SK-N-SH treated with all-trans-retinoic acid at 6 μM for 48 hours (cell line): ENCODE measurements at places on chromosomes 5 and 9.

- ATAC-seq: no peak
These were observed 30.4 kb downstream of the GADD45G start for GRCh38 chr9:89634995-89635742.

- ATAC-seq: no peak
These were observed 15.3 kb downstream of the FAM169A start for GRCh38 chr5:74850789-74851425.

DNA sequence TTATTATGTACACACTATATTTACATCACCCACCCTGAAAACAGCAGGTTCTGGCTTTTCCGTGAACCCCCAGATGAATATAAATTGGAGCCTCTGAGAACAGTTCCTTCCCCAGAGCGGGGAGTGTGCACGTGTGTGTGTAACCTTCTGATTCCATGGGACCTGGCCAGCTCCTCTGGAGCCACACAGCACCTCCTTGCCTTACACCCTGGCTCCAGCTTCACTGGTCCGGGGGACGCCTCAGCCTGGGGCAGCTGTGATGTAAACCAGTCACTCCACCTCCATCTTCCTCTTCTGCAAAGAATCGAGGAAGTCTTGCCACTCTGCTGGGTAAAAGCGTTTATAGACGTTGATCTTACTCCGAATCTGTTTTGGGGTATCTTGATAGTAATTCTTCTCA, 4.4 kb downstream of the NOP16 start:
- no peak for ATAC-seq

DNA sequence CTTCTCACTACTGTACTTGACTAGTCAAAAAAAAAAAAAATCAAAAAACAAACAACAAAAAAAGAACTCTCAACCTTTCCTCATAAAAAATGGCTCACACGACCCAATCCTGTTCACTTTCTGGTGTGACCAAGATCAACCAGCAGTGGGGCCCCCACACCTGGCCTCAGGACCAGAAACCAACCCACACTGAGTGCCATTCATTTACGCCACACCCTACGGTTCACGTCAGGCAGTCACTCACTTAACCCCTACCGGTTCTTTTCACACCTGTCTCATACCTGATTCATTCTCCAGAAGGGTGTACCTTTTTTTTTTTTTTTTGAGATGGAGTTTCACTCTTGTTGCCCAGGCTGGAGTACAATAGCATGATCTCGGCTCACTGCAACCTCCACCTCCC, 5.7 kb downstream of the SUSD1 start:
- no peak for ATAC-seq

DNA sequence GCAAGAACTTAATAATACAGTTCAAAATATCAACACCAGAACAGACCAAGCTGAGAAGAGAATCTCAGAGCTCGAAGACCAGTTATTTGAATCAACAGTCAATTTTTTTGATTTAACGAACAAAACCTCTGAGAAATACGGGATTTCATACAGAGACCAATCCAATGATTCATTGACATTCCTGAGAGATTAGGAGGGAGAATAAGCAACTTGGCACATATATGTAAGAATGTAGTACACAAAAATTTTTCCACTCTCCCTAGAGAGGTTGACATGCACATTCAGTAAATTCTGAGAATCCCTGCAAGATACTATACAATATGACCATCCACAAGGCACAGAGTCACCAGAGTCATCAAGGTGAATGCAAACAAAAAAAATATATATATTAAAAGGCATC, 1577.3 kb upstream of the C9orf72 start:
- ATAC-seq: no peak

- no peak for ATAC-seq
These were observed 238.6 kb downstream of the ELAVL2 start for GRCh38 chr9:23587433-23587832.
